ENCODE measurements at places on chromosomes 16 and 17. TPM values are rescaled to one million over a fixed set of nuclear protein-coding genes. Genes with fewer than 3 reads are reported as not detected.

DNA sequence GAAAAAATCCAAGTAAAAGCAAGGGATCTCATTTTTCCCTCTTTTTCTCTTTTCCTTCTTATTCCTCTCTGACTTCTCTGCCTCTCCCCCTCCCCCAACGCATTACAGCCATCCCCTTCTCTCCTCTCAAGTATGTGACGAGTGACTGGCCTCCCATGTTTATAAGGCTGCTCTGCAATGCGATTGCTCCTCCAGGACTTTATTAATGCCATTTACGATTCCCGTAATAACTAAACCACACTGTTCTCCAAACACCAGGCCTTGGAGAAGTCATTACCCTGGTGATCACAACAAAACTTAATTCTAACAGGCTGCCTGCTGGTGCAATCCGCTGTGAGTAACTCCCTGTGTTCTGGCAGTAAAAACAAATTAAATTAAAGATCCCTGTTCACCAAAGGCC is 88.8 kb downstream of the HS3ST3B1 start:
- no peak for DNase-seq

DNA sequence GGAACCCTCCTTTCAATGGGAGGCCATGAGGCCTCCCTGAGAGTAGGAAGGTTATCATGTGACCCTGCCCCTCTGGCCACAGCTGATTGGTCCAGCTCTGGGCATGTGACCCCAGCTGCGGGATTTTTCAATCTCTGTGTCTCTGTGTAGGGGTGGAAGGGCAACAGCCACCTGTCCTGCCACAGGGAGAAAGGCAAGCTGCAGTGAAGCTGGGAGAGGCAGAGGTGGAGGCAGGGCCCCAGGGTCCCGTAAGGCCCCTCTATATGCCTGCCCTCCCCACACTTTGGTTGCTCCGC is 10.9 kb downstream of the DNAAF8 start:
- DNase-seq: no peak

COL1A1 gene
- 52.7 TPM for total RNA-seq

TMEM235 gene
- not detected for total RNA-seq

SYNGR3 gene
- 15.2 TPM for total RNA-seq

GRCh38 chr17:65975878-65976277 is 216.1 kb downstream of the CEP112 start:
- no peak for DNase-seq

RFNG gene
- total RNA-seq: 43.4 TPM

DNA sequence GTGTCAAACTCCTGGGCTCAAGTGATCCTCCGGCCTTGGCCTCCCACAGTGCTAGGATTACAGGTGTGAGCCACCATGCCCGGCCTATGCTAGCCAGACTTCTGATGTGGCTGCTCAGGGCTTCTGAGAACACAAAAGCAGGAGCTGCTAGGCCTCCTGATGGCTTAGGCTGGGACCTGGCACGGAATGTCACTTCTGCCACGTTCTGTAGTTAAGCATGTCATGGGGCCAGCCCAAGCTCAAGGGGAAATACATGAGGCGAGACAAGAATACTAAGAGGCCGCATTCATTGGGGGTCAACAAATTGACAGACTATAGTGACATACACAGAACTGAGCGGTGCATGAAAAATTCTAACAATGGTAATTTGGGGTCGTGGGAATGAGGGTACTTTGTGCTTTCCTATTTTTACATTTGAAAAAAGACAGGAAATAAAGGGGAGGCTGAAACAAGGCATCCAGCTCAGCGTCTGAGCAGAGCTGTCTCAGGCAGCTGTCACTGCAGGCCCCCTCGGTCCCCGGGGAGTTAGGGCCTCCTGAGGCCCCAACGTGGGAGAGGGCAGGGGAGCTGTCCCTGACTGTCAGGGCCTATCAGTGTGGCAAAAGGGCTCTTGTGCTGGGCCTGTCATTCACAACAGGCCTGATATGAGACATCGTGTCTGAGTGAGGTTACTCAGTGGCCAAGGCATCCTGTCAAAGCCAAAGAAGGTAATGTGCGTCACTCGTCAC is 26.4 kb downstream of the CFAP20 start:
- DNase-seq: no peak

GH2 gene
- not detected for total RNA-seq

DNA sequence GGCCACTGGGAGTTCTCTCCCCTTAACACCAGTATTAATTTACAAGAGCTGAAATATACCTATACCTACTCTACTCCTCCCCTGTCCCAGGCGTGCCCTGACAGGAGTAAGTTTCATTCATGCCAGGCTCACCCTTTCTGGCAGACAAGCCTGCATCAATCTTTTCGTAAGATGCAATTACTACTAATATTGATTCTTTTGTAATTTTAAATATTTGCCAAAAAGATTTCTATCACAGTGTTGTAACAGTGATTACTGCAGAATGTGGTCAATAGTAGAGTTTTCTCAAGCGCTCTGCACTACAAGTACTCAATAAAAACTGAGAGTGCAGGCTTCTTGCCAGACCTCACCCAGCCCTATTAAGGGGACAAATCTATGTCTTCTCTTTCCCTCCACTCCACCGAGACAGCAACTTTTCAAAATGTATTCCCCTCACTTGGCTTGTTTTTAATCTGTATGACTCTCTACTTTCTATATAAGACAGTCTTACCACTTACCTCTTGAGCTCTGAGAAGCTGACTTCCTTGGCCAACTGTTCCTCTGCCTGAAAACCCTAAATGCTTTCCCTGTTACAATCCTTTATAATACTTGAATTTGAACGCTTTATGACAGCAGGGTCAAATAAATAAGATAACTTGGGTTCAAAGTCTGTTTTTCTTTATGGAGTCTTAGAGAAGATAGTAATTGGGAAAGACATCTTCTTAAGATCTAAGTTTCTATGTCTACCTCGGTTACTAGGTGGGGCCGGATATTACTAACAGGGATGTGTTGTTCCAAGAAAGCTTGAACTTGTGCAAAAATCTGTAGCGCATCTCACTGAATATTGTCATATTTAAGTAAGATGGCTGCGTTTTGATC is at the start of gene TMIGD1:
TMIGD1 (minus strand) TSS at position 555 of the 858 bp plus-strand sequence. CDS start 1,924 bp downstream, outside the sequence.
- DNase-seq: no peak

GRCh38 chr17:74369221-74369620 is 1.9 kb downstream of the GPR142 start:
- no peak for DNase-seq

GRCh38 chr16:19607616-19608280 is 52.2 kb downstream of the VPS35L start:
- DNase-seq: no peak

DNA sequence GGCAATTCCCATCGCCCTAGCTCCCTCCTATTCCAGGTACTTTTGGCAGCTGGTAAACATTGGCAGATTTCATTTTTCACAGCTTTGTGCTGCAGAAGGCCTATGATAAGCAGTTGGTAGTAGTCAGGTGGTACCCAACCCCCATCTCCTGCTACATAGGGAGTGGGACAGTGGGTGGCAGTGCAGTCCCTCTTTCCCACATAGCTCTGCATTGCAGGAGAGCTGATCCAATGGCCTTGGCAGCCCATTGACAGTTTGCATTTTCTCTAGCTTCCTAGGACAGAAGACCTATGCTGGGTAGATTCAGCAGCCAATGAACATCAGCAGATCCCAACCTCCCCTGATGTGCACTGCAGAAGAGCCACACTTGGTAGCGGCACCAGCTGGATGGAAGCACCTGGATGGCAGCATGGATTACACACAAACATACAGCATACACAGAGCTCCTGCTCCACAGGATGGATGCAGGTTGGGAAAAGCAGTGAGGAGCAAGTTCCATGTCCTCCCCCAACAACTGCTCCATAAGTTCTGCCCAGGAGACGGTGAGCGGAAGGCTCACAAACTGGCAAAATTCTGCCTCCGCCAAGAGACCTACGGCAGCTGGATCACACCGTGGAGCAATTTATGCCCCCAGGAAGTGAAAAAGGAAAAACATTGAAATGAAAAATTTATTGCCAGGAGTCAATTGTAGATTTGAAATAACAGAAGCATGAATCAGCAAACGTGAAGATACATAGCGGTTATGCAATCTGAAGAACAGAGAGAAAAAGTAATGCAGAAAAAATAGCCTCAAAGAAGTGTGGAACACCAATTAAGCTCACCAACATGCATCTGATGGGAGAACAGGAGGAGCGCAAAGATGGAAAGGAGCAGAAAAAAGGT is 95.7 kb downstream of the CACNG1 start:
- DNase-seq: no peak

DNA sequence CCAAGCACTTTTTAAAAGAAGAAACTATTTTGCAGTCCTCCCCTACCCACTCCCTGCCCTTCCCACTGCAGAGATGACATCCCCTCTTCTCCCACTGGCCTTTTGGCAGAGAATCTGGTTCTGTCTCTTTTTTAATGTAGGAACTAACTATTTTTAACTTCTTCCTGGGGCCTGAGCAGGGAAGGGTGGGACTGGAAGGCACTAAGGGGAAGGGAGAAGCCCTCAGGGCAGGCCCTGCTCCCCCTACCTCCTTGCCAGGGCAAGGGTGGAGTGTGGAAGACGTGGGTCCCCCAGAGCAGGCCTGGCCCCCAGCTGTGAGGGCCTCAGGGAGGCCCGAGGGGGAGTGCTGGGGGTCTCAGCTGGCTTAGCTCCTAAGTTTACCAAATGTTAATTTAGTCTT is 19.5 kb downstream of the UNC13D start:
- DNase-seq: no peak

GNGT2 gene
- total RNA-seq: not detected

GRCh38 chr16:52696126-52696525 is 149.2 kb upstream of the TOX3 start:
- DNase-seq: no peak

GRCh38 chr16:73013974-73014373 is 34.0 kb downstream of the ZFHX3 start:
- DNase-seq: no peak

GRCh38 chr17:70314506-70314905 is 145.2 kb downstream of the KCNJ2 start:
- DNase-seq: no peak
